ENCODE measurements at places on chromosomes 1 and 21.

DNA sequence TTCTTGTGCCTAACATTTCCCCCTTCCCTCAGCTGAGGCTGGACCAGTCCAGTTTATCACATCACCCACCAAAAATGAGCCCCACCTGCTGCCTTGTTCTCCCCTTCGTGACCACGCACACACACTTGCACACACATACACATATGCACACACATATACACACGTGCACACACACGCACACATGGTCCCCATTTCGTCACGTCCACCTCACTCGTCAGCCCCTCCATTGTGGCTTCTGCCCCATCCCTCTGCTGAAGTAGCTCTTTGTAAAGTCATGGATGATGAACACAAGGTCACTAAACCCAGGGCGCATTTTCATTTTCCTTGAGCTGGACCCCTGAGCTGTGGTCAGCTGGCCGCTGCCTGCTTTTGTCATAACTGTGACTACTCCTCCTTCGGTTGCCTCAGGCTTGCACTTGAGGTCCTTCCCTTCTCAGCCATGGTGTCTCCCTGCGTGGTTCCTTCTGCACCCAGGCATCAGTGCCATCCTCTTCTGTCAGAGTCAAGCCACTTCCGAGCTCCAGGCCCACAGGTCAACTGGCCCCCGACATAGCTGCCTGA is 93.8 kb downstream of the SYT2 start:
- DNase-seq = no peak

DNA sequence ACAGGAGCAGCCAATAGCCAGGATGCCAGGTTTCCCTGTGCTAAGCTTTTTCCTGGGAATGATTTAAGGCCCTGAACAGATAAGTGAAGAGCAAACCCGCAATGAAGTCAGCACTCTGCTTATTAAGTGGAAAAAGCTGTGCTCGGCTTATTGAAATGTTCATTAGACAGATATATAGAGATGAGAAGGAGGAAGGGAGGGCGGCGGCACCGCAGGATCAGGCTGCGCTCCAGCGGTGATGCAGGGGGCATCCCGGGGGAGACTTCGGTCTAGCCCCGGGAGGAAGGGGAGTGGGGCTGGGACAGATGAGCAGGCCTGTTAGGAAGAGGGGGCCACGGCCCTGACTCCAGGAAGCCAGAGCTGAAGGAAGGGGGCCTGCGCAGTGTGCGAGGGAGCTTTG is 115.0 kb downstream of the TMEM53 start:
- no peak for DNase-seq

DNA sequence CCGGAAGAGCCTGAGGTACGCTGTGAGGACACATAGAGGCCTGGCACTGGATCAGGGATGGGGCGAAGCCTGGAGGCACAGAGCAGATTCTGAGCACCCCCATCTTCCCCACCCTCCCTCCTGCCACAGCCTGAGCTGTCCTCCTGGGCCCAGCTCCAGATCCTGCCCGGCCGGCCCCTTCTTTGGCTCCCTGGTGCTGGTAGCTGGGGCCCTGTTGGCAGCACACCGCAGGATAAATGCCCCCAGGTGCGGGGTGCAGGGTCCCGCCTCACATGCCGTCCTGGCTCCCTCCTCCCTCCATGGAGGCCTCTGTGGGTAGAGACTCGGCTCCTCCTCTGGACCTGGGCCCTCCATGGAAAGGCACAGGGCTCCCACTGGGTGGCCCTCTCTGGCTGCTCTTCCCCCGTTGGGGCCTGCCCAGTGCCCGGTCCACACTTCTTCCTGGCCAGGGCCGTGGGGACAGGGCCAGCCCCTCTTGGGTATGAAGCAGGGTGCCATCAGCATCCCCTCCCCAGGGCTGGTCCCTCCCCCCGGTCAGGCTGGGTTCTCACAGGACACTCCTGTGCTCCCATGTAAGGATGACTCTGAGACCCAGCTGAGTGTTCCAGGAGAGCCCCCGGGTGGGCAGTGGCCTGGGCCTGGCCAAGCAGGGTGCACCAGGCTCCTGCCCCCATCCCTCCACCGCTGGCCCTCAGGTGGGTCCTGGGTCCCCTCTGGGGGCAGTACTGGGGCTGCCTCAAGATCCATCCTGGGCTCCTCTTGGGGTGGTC is 1.1 kb upstream of the OBSCN start:
- no peak for DNase-seq

- DNase-seq = no peak
Observed at GRCh38 chr21:39675993-39676661, 63.4 kb downstream of the B3GALT5 start.

DNA sequence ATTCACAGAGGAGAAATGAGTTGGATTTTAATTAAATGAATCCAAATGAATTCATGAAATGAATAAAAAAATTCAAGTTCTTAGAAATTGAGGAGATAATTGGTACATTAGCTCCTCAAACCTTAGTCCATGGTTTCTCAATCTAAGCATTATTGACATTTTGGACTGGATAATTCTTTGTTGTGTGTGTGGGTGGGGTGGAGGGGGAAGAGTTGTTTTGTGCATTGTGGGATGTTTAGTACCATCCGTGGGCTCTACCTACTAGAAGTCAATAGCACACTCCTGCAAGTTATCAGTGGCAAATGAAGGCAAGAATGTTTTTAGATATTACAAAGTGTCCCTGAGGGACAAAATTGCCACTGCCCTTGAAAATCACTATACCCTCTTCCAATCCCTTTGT is 431.9 kb downstream of the PLPP3 start:
- DNase-seq = no peak
